Stimulated activated CD8-positive, alpha-beta memory T cell treated with anti-CD3 and anti-CD28 coated beads, Interleukin-2, amount 100 ng/mL, for 1 hour (primary cell): ENCODE measurements at places on chromosomes 11 and 22.

DNA sequence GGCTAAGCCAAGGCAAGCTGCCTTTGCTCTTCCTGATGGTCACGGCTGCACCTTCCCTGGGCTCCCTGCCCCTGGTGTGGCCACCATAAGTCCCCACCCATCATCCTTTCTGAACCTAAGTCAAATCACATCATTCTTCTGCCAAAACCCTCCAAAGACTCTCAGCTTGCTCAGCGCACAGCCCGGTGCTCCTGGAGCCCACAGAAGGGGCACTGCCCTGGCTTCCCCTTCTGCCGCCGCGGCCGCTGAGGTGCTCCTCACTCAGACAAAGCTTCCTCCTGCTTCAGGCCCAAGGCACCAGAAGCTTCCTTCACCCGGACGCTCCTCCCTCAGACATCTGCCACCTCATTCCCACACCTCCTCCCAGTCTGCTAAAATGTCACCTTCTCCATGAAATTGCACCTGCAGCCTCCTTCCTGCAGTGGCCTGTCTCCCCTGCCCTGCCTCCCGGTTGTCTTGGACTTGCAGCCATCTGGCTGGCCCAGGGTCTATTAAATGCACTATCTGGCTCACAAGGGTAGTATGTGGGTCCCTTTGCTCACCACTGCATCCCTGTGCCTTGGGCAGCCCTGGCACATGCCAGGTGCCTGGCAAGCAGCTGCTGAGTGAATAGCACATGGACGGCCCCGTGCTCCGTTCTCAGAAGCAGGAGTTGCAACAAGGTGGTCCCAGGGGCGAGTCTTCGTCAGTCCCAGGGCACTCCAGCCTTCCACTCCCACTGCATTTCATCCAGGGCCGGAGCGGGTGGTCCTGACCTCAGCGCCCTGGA lies 108.2 kb downstream of the WNT7B start:
- no peak for DNase-seq

DNA sequence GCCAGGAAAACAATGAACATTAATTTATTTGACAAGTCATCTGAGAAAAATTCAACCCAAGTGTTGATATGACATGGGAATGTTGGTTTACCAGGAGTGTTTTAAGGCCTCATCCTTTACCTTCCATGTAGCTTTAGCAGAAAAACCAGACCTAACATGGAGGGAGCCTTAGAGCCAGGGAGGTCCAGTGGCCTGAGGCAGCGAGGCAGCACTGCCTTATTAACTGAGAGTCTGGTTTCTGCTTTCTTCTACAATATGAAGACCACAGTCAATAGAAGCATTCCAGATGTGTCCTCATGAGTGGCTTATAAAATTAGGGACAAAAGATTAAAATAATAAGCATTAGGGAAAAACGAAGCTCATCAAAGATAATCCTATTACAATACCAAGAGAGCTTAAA lies 61.5 kb downstream of the DKK3 start:
- DNase-seq = no peak

DNA sequence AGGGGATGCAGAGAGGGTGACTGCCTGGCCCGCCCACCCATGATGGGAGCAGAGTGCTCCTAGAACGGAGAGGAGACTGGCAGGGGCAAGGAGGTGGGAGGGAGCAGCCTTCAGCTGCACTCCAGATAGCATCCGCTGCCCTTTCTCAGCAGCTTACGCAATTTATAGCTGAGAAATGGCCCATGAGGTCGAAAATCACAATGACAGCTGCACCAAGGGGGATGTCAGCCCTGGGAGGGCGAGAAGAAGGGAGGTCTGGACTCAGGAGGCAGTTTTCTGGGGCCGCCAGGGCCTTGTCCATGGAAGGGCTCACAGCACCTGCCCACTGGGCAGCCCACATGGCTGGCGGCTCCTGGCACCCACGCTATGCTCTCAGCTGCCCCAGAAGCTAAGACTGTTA lies 17.6 kb upstream of the MOB2 start:
- no peak for DNase-seq

DNA sequence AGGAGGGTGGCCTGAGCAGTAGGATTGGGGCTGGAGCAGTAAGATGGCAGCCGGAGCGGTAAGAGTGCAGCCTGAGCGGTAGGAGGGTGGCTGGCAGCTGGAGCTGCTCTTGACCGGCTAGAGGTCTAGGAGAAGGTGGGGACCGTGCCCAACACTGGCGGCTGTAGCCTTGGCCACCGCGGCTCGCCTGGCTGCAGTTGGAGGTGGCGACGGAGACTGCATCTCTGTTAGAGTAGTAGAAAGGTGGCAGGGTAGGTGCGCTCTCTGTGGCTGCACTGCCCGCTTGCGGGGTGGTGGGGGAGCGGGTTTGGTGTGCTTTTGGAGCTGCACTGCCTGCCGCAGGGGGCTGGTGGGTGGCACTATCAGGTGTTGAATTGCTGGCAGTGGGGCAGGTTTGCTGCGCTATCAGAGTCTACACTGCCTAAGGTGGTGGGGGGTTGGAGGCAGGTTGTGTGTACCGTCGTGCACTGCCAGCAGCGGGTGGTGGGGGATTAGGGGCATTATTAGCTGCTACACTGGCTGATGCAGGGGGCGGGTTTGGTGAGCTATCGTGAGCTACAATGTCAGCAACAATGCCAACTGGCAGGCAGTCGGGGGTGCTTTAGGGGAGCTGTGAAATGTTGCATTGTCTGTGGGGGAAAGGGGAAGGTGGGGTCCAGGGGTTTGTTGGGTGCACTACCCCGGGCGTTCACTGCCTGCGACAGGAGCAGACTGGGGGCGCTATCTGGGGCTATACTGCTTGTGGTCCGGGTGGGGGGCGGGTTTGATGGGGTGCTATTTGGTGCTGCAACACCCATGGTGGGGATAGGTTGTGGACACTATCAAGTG lies 4461.3 kb upstream of the OR11H1 start:
- no peak for DNase-seq

DNA sequence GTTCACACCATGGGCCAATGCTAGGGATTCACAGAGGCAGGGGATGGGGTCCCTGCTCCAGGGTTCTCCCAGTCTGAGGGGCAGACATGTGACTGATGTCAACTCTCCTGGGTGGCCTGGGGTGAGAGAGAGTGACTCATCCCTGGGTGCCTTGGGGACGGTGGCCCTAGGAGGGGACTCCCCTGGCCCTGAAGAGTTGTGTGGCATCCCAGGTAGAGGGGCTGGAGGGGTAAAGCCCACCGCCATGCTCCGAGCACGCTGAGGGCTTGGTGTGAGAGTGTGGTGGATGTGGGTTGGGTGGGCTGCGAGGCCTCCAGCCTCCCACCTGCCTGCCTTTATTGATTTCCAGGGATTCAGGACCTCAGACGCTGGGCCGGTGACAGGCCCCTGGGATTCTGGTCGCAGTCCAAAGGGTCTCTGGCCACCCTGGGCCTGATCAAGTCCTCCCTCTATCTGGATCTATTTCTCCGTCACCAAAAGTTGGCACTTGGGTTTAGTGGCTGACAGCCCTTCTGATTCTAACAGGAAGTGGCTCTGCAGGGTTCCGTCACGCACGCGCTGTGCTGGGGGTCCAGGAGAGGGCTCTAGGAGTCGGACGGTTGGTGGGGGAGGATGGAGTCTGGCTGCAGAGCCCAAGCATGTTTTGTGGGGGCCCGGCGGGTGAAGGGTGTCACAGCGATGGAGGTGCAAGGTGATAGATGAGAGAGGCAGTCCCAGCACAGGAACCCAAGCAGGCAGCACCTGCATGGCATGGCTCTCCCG lies 27.3 kb upstream of the WNT7B start:
- peak; percentile 7 for DNase-seq

- DNase-seq = no peak
Observed at GRCh38 chr11:121391914-121392313, 60.2 kb upstream of the SORL1 start.

DNA sequence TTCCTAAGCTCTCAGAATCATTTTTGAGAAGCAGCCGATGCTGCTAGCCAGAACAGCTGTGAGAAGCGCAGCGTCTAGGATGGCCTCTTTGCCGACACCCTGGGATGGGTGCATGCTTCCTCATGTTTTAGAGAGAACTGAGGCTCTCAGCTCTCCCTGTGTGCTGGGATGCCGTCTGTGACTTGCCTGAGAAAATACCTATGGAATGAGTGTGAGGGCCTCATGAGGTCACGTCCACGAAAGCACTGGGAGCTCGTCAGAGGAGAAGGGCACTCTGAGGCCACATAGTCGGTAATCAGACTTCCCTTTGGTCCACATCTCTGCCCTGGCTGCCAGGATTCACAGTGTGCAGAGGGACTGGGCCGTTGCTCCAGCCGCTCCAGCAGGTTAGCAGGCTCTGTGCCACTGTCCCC lies 54.7 kb downstream of the MICAL3 start:
- no peak for DNase-seq

GRCh38 chr11:116482716-116483115 lies 290.1 kb downstream of the BUD13 start:
- no peak for DNase-seq

DNA sequence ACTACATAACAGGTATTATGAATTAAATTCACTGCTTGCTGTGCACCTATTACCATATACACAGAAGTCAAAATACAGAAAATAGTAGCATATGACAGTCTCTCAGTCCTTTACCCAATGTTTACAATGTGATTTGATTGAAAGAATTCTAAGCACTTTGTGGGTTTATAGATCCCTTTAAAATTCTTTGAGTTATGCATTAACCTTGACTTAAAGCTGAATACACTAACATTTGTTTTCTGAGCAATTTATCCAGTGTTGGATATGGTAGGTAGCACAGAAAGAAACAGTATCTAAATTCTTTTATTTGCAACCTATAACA lies 230.8 kb upstream of the DDI1 start:
- no peak for DNase-seq

DNA sequence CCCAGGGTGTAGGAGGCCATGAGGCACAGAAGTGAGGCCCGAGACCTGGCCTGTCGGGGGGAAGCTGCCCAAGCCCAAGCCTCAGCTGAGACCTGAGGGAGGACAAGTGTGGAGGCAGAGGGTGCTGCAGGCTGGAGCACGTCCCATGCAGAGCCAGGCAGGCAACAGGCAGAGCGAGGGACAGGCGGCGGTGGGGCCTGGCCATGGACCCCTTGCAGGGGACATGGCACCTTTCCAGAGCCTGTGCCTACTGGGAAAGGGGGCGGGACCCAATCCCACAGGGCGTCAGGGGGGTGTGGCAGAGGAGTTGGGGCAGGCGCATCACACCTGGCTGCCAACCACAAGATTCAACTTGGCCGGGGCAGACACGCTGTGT lies 4.3 kb downstream of the TNNI2 start:
- no peak for DNase-seq

- no peak for DNase-seq
Observed at GRCh38 chr11:14041040-14041439, 78.5 kb downstream of the SPON1 start.

DNA sequence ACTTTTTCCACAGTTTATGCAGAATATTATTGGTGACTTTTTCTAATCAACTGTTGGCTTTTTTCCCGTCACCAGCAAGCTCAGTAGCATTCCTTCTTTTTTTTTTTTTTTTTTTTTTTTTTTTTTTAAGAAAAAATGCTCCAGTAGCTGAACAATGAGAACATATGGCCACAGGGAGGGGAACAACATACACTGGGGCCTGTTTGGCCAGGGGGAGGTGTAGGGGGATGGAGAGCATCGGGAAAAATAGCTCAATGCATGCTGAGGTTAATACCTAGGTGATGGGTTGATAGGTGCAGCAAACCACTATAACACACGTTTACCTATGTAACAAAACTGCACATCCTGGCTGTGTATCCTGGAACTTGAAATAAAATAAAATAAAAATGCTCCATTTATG lies 82.5 kb downstream of the ARHGAP42 start:
- DNase-seq = no peak
